ENCODE measurements at places on chromosomes 7 and 10.

DNA sequence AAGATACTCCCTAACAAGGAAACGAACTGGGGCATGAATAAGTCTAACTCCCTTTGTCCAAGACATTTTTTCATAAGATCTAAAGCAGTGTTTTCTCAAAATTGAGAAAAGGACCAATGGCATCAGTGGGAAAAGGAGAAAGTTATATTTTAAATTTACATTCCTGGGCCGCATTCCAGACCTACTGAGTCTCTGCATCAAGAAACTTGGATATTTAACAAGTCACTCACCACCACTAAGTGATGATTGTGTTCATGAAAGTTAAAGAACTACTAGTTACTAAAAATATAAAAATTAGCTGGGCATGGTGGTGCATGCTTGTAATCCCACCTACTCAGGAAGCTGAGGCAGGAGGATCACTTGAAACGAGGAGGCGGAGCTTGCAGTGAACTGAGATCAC, 149.6 kb upstream of the MEOX2 start:
- DNase-seq, result no peak

- no peak for DNase-seq
Observed at GRCh38 chr10:74032900-74033655, 35.2 kb downstream of the VCL start.

DNA sequence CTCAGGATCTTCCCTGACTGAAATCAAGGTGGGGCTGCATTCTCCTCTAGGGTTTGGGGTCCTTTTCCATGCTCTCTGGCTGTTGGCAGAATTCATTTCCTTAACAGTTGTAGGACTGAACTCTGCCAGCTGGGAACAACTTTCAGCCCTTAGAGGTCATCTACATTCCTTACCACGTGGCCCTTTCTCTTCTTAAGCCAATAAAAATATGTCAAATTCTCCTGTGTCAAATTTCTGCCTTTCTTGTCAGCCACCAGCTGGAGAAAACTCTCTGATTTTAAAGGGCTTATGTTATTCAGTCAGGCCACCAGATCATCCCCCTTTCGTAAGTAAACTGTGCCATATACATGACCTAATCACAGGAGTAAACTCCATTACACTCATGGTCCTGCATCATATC, 95.3 kb upstream of the IL6 start:
- no peak for DNase-seq

- DNase-seq, result peak; percentile 7
Observed at GRCh38 chr7:142811154-142811737, 40.5 kb downstream of the PRSS2 start.

DNA sequence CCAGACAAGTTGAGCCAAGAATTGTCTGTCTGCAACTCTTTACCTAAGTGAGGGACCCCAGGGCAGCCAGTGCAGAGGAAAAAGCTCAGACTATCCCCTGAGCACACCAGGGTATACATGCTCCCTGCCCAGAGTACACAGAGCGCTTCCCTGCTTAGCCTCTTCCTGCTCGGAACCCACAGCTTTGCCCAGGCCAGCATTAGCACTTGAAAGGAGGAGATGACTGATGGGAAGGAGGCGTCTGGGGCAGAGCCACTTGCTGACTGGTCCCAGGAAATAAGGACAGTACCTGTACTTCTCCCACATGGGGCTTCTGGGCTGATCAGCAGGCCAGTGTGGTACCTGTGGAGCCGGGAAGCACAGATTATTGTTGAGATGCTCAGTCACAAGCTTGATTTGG, 48.4 kb upstream of the TRIM8 start:
- DNase-seq, result no peak
